ENCODE measurements at places on chromosomes 7 and 10.

DNA sequence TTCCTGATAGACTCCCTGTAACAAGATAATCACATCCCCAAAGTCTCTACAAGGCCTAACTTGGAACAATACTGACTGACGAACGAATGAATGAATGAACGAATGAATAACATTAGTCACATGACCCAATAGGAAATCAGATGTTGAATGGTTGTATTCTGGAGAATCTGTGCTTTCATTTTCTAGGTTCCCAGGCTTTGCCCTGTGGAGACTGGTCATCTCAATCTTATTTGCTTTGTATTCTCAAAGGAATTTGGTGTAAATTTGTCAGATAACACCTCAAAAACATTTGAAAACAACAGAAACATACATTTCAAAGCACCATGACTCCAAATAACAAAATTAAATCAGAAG is 69.6 kb upstream of the COL1A2 start:
- DNase-seq: no peak

- DNase-seq: no peak
These were observed 303.8 kb downstream of the KCNMA1 start for GRCh38 chr10:77333610-77334340.

- DNase-seq: no peak
These were observed 3.1 kb downstream of the ZRANB1 start for GRCh38 chr10:124944982-124945381.

- DNase-seq: no peak
These were observed 89.4 kb downstream of the LRRTM3 start for GRCh38 chr10:67015225-67015624.

DNA sequence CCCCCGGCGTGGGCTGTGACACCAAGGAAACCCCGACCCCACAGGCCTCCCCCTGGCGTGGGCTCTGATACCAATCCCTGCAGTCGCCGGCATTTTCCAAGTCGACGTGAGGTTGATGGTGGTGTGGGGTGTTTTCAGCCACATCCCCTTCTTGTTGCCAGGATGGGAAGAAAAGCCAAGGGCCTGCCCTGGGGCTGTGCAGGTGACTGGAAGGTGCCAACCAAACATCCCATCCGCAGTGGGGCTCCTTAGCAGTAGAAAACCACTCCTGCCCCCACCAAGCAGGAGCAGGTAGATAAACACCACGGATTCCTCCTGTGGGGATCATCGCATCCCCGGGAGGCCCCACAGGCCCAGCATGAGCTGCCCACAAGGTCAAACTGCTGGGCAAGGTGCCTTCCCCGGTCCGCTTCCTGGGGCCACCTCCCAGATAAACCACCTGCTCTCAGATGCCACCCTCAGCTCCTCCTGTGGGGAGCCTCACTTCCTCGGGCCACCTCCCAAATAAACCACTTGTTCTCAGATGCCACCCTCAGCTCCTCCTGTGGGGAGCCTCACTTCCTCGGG is 88.5 kb upstream of the DIP2C start:
- no peak for DNase-seq

- no peak for DNase-seq
These were observed 202.3 kb upstream of the LRRN3 start for GRCh38 chr7:110888641-110889040.

GRCh38 chr10:100894589-100895294 is 18.0 kb upstream of the SLF2 start:
- DNase-seq: no peak

DNA sequence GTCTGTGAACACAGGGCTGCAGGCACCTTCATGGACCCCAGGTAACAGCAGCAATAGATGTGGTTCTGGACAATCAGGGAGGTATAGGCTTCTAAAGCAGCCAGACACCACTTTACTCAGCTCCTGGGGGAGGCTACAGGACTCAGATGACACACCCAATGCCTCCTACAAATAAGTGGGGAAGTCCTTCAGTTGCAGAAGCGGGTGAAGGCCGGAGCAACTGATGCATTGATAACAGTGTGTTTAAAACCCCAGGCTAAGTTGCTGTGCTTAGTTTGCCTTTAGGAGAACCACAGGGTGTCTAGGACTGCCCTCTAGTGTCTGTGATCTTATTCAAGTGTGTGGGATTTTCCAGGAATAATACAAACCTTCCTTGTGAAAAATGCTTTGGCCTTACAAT is 5.9 kb upstream of the ITGA8 start:
- DNase-seq: no peak

DNA sequence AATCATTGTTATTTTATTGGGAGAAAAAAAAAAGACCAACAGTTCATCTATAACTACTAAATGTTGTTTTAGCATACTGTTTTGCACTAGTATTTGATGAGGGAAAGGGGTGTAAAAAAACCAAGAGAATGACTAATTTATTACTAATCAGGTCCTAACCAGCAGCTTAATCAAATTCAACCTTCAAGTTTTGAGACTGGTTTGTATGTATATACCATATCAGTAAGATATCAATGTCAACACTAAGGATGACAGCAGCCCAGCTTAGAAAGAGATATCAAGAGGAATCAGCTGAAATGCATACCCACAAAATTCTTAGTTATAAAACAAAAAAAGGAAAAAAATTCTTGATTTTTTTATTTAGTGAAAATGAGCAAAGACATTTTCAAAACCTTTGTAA is 122.6 kb downstream of the KMT2C start:
- no peak for DNase-seq

- DNase-seq: no peak
These were observed 180.8 kb downstream of the SFMBT2 start for GRCh38 chr10:7230036-7230435.

- DNase-seq: no peak
These were observed 35.0 kb upstream of the WASL start for GRCh38 chr7:123783820-123784219.

- DNase-seq: no peak
These were observed 196.9 kb downstream of the ZEB1 start for GRCh38 chr10:31515819-31516402.

DNA sequence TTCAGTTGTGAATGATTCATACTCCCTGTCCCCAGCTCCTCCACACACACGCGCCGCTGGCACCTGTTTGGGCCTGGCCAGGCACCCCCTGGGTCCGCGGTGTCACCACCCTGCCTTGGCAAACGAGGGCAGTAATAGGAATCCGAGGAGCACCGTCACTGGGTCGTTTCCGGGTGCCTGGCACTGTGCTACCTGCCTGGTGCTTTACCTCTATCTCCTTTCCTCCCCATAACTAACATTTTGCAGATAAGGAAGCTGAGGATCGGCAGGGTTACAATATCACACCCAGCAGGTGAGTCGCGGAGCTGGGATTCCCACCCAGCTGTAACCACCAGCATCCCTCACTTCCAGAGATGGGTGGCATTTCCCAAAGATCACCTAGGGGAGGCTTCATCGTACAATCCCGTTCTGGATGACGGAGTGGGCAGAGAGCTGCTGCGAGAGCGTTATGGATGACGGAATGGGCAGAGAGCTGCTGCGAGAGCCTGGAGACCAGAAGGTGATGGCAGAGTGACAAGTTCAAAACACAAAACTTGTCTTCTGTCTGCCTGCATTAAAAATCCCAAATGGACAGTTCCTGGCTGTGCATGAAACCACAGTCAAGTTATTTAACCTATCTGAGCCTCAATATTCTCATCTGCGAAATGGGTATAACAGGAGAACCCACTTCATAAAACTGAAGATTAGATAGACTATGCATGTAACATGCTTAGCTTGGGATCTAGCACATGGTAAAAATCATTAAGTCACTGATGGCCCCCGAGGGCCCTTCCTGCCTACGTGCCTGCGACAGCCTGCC is 1.1 kb upstream of the HSPA12A start:
- no peak for DNase-seq

Data from aorta (tissue), 5 donors.